Cardiac fibroblast (primary cell): ENCODE measurements at places on chromosomes 7 and 10.

DNA sequence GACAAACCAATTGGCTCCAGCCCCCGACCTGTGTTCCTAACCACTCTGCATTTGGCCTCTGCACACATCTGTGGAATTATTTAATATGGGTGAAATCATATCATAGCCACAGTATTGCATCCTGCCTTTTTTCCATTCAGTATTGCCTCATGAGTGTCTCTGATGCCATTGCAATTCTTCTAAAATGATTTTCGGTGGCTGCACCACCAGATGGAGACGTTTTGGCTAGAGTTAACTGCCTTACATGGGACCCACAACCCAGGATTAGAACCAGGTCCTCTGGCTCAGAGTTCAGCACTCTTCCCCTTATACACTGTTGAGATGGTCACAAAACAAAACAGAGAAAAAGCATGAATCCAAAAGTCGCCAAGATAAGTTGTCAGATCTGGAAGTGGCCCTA is 180.8 kb downstream of the EMX2 start:
- no peak for DNase-seq

DNA sequence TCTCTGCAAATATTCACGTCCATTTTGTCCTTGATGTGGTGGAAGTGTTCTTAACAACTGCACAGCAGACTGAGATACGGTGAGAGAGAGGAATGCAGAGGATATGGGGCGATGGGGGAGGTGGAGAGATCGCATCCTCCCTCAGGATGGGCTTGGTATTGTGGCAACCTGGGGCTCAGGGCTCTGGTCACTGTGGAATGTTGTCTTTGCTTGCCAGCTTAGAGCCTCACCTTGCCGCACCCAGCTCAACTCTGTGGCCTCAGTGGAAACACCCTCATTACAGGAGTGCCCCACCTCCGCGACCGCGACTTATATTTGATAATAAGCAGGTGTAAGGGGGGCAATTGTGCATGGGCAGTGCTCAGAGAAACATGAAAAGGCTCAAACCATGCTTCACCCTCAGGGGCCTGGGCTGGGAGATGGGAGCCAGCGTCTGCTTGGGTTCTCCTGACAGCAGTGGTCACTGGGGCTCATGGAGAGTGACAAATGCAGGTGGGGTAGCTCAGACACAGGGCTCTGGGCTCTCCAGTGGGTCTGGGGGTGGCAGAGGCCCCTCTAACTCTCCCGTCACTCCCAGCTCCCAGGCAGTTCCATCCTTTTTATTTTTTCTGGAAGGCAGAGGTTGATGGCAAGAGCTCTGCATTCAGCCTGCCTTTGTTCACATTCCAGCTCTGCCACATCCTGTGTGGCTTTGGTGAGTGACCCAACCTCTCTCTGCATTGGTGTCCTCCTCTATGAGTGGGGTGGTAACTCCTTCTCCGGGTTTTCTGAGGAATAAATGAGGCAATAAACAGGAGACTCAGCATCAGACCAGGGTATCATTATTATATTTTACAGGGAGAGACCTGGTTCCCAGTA is 43.1 kb upstream of the EMX2 start:
- no peak for DNase-seq

DNA sequence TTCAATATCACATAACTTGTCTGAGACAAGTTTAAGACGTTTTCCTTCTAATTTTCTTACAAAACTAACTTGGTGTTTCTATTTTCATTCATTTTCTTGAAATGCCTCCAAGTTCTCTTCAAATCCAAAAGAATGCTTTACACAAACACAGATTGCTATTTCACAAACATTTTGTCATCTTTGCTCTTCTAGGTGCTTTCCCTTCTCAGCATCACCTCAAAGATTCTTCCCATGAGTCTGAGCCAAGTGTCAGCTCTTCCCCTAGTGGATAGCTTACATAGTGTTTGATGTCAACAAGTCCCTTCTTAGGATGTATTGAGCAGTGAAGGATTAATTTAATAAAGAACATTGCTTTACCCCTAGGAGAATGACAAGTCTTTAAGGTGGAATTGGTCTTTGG is 38.1 kb upstream of the SEMA3A start:
- peak; percentile 87 for DNase-seq

DNA sequence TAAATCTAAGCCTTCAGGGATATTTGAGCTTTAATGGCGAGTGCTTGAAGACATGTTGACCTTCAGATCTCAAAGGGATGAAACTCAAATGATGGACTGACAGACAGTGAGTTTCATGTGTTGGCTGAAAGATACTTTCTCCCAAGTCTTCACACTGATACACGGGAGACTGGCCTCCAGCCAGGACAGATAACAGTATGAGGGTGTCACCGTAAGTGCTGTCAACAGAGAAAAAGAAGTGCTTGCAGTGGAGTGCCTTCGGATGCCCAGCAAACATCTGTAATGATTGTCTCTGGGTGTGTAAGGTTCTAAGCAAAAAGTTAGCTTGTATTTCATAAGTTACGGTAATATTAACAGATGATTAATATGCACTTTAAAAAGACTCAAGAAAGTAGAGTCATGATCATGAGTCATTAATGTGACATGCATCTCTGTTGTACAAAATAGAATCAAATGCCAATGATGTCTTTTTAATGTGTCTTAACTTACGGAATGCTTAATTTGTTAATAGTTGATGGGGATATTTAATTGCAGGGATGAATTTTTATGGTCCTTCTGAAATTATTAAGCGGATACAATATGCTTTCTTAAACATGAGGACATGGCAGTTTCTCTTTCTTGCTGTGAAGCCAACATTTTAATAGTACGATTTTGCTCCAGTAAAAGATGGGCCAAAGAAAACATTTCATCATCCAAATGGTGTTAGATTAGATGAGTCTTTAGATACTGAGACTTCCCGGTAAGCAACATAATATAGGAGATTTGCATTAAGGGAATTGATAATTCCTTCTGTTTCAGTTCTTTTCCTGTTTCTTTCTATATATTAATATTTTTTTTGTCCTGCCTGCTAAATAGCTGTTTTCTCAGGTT is 292.5 kb downstream of the GALNT17 start:
- DNase-seq: no peak

GRCh38 chr10:3203016-3203811 is 30.6 kb upstream of the PITRM1 start:
- no peak for DNase-seq

DNA sequence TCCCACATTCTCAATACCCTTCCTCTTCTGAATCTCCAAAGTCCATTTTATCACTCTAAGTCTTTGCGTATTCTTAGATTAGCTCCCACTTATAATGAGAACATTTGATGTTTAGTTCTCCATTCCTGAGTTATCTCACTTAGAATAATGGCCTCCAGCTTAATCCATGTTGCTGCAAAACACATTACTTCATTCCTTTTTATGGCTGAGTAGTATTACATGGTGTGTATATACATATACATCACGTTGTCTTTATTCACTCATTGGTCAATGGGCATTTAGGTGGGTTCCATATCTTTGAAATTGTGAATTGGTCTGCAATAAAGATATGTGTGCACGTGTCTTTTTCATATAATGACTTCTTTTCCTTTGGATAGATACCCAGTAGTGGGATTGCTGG is 32.3 kb downstream of the GPR22 start:
- DNase-seq: no peak

- DNase-seq: no peak
Observed at GRCh38 chr7:130301501-130302020, 8.6 kb downstream of the CPA4 start.

GRCh38 chr7:121582258-121582657 is 186.2 kb upstream of the FAM3C start:
- DNase-seq: no peak

GRCh38 chr7:127667017-127667670 is 15.2 kb downstream of the SND1 start:
- DNase-seq: peak; percentile 75

- DNase-seq: peak; percentile 59
Observed at GRCh38 chr7:5693529-5693928, 87.9 kb downstream of the RNF216 start.

DNA sequence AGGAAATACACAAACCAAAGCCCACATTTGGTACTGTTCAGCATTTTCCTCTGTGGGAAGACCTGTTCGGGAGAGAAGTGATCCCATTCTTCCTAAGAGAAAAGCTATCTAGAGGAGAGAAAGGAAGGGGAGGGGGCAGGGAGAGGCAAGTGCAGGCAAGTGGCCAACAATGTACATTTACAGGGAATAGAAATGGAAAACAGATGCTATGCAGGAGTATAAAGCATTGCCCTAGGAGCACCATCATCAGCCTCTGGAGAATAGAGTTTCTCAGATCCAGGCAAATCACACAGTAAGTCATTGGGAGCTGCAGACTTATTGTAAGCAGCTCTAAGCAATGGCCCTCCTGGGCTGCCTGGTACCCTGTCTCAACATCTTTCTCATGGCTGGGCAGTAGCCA is 424.4 kb upstream of the AUTS2 start:
- DNase-seq: no peak

GRCh38 chr10:28661035-28661434 is 16.3 kb upstream of the BAMBI start:
- peak; percentile 75 for DNase-seq

DNA sequence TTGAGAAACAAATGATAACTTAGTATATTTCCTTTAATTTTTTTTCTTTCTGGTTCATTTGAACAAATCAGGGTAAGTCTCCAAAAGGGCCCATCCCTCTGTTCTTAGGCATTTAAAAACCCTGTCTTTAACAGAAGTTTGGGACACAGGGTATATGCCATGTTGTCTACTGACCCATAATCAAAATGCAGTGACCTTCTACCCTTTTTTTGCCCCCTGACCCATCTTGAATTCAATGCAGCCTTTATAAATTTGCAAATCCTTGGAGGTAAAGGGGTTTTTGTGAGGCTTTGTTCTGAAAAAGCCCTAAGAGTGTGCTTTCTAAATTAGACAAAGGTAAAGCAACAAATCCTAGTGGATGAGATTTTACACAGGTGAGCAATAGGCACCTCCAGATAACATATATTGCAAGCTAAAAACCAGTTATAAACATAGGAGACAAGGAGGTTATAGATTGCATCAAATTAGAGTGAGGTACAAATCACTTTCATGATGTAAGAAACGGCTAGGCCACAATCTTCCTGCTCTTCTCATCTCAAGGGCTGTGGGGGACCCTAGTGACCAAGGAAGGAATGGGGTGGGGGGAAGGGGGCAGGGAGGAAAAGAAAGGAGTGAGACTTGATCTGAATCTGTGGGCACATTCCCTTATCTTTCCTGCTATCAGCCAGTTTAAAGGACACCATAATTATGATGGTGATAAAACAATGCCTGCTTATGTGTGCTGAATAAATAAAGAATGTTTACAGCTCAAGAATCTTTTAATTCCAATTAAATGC is 2.7 kb downstream of the SKIDA1 start:
- no peak for DNase-seq

- no peak for DNase-seq
Observed at GRCh38 chr10:9670911-9671310, 1346.8 kb upstream of the CELF2 start.

- no peak for DNase-seq
Observed at GRCh38 chr10:74099836-74100235, 50.8 kb downstream of the AP3M1 start.

- no peak for DNase-seq
Observed at GRCh38 chr7:42460933-42461332, 223.9 kb upstream of the GLI3 start.

GRCh38 chr7:2654059-2654458 is 22.3 kb downstream of the TTYH3 start:
- DNase-seq: no peak

- no peak for DNase-seq
Observed at GRCh38 chr10:10758306-10758705, 259.4 kb upstream of the CELF2 start.

GRCh38 chr7:18575622-18576572 is 80.3 kb downstream of the HDAC9 start:
- DNase-seq: no peak

DNA sequence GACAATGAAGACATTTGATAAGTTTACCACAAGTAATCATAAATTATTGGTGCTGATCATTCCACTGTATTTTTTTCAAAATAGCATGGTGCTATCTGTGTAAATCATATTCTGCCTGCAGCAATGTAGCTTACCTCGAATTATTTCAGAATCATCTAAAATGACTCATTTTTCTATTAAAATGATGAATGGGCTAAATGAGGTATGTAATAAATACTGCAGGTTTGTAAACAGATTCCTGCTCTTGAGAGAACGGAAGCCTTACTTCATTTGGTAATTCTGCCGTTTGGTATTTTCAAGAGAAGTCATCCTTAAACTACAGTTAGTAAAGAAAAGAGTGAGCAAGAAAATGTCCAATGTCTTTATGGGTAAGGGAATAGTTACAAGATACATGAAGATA is 115.9 kb downstream of the CHCHD3 start:
- no peak for DNase-seq

GRCh38 chr7:116316838-116317628 is 106.7 kb downstream of the TES start:
- DNase-seq: peak; percentile 100

GRCh38 chr10:84204122-84204521 is 9.8 kb downstream of the CDHR1 start:
- no peak for DNase-seq

DNA sequence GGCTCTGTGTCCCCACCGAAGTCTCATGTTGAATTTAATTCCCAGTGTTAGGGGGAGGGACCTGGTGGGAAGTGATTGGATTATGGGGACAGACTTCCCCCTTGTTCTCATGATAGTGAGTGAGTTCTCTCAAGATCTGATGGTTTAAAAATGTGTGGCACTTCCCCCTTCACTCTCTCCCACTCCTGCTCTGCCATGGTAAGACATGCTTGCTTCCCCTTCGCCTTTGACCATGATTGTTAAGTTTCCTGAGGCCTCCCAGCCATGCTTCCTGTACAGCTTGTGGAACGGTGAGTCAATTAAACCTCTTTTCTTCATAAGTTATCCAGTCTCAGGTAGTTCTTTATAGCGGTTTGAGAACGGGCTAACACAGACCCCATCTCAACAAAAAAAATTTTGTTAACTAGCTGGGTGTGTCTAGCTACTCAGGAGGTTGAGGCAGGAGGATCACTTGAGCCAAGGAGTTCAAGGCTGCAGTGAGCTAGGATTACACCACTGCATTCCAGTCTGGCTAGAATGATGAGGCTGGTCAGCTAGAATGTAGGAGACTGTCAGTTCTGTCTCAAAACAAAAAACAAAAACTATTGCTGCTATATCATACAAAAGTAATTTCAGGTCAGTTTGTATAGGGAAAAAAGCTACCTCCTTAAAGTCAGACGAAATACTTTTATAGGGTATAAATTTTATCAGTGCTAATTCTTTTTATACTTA is 57.7 kb downstream of the ATAD1 start:
- peak; percentile 29 for DNase-seq

- DNase-seq: no peak
Observed at GRCh38 chr7:46444256-46444655, 523.2 kb upstream of the IGFBP3 start.
